NCI-H2081 (cell line): ENCODE measurements at places on chromosomes 2 and 18.

DNA sequence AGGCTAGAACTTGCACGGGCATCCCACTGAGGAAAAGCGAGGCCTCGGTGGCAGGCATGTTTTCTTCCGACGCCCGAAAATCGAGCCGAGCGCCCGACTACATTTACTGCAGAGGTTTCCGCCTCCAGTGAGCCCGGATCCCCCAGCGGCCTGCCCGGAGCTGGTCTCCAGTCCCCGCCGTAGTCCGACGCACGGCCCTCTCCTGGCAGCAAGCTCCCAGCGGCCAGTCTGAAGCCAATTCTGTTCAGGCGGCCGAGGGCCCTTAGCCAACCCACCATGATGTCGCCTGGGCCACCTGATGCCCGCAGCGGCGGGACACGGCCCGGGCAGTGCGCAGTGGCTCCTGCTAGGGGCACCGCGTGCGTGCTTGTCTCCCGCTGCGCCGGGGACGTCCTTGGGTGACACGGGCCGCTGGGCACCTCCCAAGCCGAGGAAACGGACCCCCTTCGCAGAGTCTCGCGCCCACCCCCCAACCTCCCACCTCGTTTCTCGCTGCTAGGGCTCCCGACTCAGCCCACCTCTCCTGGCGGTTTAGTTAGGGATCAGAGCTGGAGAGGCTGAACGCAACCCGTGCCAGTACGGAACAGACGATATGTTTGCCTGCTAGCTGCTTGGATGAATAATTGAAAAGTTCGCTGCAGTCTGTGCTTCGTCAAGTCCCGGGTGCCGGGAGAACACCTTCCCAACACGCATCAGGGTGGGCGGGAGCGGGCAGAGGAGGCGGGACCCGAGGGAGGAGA lies 5.3 kb downstream of the ONECUT2 start:
- no peak for DNase-seq

DNA sequence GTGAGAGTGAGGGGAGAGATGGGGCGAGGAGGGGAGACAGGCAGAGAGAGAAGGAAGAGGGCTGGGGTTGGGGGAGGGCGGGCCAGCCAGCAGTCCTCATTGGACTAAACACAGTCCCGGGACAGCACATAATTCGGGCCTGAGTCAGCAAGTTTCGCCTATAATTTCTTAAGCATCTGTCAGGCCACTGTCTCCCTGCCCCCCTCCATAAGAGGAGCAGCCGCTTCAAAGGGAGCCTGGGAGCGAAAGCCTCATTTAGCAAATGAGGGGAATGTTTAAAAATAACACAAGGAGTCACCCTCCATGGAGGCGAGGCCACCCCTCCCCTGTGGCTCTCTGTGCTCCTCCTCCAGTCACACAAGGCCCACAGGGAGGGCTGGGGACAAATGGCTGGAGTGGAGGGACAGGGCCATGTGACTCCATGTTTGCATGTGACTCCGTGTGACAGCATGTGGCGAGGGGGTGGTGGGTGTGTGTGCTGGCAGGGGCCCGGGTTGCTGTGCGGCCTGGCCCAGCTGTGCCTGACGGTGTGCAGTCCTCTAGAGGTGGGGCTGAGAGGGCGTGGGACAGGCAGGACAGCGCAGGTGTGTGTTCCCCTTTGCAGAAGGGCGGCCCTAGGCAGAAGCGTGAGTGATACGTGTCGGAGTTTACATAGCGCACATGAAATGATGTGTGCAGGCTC lies 162.4 kb downstream of the CELF4 start:
- DNase-seq: no peak

DNA sequence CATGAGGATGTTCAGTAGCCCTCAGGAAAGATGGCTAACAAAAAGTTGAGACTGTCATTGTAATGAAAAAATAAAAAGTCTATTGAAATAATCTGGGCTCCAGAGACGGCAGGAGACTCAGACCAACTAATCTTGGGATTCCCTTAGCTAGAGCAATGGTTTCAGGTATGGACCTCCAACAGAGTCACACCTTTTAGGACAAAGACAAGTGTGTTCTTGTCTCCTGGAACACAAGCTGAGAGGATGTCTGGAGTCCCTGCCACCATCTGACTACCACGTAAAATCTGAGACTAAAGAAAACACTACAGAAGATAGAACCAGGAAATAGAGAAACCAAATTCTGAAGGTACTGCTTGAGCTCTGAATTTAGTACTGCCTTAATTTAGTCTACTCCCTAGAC lies 103.3 kb upstream of the RBBP8 start:
- no peak for DNase-seq

DNA sequence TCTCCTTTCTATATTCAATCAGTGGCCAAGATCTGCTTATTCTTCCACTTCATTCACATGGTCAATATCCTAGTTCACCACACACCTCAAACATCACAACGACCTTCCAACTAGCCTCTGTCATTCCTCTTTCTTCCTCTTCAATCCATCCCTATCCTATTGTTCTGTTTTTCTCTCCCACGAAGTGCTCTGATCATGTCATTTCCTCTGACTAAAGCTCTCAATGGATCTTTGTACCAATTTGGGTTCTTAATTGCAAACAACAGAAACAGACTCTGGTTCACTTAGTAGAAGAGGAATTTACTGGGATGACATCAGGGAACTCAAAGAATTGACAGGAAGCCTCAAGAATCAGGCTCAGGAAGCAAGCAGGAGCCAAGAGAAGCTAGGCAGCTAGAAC lies 23.5 kb downstream of the WNT10A start:
- no peak for DNase-seq

DNA sequence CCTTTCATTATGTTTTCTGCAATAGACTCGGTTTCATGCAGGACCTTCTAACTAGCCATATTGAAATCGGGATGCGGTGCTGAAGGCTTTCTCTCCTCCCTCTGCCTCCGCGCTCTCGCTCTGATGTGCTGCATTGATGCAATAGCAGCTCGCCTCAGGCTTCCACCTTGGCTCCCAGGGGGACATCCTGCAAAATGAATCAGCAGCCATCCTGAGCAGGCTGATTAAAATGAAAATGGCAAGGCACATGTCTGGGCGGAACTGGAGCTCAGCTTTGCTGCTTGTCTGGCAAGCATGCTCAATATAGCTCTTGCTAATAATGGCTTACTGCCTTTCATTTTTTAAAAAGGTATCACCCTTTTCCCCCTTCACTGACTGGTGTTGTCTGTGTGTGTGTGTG lies 806 bp upstream of the MYT1L start:
- DNase-seq: peak; percentile 95

GRCh38 chr2:69578198-69578540 lies 65.4 kb downstream of the AAK1 start:
- no peak for DNase-seq

- no peak for DNase-seq
Measured at GRCh38 chr18:55647331-55647730, 59.3 kb upstream of the TCF4 start.

GRCh38 chr2:53450923-53451322 lies 316.7 kb upstream of the CHAC2 start:
- peak; percentile 30 for DNase-seq

DNA sequence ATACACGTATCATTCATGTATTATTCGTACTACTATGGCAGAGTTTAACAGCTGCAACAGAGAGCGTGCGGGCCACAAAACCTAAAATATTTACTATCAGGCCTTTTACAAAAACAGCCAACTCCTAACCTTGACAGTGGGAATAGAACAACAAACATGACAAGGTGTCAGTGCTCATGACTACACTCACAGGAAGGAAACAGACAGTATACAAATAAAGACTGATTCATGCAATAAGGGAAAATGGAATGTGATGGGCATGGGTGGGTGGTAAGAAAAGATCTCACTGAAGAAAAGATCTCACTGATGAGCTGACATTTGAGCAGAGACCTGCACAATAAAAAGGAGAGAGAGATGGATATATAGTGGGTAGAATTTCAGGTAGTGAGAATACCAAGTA lies 347.8 kb downstream of the ALK start:
- DNase-seq: no peak

DNA sequence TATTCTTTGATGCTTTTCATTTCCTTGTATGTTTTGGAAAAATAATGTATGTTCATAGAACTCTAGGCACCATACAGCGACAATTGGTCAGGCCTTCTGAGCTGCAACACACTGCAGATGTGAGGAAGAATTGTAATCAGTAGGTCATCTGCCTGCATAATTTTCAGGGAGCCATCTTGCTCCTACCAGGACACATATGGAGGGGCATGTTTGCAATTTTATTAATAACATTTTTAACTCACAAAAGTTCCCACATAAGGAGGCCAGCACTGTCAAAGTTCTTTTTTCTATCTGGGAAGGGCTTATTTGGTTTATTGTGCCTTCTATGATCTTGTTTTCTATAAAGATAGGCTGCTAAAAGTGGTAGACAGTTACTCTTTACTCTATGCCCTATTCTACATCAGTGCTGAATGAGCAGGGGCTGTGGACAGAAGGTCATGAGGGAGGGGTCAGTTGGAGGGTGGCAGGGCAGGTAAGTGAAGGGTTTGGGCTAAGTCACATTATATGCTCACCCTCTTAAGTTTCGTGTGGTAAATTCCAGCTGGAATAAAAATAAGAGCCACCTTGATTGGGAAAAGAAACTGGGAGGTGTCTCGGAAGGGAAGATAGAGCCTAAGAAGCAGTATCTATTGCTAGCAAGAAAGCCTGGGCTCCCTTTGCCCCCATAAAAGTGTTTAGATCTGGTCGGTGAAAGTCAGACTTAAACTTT lies 126.3 kb downstream of the PLCL1 start:
- no peak for DNase-seq

- DNase-seq: no peak
Measured at GRCh38 chr2:191345788-191346187, 100.6 kb downstream of the MYO1B start.

DNA sequence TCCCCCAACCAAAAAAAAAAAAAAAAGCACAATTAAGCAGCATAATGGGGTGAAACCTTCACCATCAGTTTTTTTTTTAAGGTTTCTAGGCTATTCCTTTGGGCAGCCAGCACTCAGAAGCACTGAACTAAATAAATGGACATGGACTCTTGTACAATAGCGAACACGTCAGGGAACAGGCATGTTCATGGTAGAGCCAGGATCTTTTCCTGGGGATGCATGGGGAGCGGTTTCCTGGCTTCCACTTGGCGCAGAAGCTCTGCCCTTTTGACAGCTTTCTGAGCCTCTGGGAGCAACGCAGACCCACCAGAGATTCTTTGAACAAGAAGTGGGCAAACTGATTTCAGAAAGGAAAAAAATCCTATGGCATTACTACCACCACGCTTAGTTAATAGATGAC lies 35.0 kb downstream of the ALPK2 start:
- DNase-seq: no peak

- no peak for DNase-seq
Measured at GRCh38 chr2:28102455-28102874, 211.9 kb downstream of the BABAM2 start.

GRCh38 chr2:61448229-61448628 lies 22.7 kb downstream of the USP34 start:
- DNase-seq: no peak

- DNase-seq: no peak
Measured at GRCh38 chr2:240507778-240508251, 50.0 kb downstream of the ANKMY1 start.

DNA sequence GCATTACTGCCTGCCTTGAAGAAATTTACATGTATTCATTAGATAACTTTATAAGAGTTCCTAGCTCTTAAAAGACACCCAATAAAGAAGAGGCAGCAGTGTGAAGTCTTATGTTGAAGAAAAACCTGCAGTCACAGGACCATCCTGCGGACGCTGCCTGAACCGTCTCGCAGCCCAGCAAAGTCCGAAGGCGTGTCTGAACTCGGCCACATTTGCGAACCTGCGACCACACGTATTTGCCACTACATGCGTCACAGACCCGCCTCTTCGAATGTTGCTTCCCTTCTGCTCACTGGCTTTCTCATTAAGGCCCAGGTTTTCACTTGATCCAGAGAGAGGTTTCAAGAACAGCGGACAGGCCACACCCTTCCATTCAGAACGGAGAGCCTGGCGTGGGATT lies 41.2 kb downstream of the CNGA3 start:
- DNase-seq: no peak

DNA sequence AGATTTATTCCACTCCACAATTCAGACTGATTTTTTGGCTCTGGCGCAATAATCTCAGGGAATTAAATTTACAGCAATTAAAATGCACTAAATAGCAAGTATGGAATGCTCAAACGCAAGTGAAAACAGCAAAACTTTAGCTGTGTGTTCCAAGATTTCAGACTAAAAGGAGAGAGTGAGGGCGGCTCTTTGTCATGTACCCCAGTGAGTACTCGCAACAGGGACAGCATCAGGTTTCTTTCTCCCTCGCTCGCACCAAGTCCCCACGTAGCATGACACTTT lies 1.1 kb downstream of the ROCK2 start:
- DNase-seq: no peak

DNA sequence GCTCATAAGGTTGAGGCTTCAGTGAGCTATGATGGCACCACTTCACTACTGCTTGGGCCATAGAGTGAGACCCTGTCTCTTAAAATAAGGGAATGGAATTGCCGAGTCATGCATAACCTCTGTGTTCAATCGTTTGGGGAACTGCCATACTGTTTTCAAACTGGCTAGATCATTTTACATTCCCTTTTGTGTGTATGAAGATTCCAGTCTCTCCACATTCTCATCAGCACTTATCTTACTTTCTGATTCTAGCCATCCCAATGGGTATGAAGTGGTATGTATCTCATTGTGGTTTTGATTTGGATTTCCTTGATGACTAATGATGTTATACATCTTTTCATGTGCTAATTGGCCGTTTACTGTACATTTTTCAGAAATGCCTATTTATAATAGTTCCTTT lies 23.7 kb downstream of the MARCHF7 start:
- DNase-seq: no peak

GRCh38 chr2:218221000-218221399 lies 4.0 kb downstream of the ARPC2 start:
- peak; percentile 12 for DNase-seq

- DNase-seq: no peak
Measured at GRCh38 chr2:150284116-150284515, 203.4 kb downstream of the RND3 start.

- no peak for DNase-seq
Measured at GRCh38 chr2:26989156-26989555, 18.7 kb downstream of the MAPRE3 start.
